Stimulated activated CD4-positive, alpha-beta T cell treated with anti-CD3 and anti-CD28 coated beads, Interleukin-12 subunit alpha, Interleukin-12 subunit beta, amount 100 ng/mL, for 24 hours (primary cell): ENCODE measurements at places on chromosomes 4 and X.

DNA sequence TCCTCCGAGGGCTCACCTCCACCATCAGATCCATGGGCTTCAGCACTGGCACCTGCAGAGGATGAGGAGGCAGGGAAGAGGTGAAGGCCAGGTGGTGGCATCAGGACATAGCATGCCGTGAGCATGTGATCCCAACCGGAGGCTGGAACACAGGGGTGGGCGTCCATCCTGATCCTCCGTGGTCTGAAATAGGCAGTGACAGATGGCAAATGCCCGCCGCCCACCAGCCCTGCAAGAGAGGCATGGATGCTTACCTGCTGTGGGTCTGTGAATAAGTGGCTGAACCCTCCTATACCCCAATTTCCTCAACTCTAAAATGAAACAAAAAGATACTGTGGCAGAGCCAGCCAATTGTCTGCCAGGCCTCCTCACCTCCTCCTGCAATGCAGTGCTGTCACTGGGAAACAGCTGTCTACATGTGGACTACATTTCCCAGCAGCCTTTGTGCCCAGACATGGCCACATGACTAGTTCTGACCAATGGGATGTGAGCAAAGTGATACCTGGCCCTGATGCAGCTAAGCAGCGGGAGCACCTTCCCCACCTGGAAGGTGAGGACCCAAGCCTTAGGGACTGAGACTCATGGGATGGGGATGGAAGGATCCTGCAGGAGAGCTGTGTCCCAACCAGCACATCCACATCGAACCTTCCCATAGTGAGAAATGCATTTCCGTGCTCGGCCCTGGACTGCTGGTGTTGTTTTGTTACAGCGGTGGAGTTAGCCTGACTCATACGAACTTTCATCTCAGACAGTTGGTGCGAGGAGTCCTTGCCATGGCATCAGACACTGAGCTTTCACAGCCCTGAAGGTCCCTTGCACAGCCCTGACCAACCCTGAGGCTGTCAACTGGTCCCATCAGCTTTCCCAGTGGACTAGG is 99.5 kb downstream of the PPP2R2C start:
- no peak for DNase-seq

DNA sequence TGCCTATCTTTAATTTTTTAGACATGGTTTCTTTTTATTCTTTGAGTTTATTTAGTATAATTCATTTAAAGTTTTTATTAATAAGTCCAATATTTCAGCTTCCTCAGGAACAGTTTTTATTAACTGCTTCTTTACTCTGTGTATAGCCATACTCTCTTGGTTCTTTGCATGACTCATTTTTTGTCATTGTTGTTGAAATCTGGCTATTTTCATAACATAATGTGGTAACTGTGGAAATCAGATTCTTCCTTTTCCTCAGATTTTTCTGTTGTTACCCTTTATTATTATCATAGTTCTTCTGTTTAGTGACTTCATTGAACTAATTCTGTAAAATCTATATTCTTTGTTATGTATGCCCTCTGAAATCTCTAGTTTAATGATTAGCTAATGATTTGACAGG is 124.9 kb upstream of the CYSLTR1 start:
- DNase-seq, result no peak

- no peak for DNase-seq
These were observed 36.1 kb upstream of the DOCK11 start for GRCh38 chrX:118459494-118459893.

DNA sequence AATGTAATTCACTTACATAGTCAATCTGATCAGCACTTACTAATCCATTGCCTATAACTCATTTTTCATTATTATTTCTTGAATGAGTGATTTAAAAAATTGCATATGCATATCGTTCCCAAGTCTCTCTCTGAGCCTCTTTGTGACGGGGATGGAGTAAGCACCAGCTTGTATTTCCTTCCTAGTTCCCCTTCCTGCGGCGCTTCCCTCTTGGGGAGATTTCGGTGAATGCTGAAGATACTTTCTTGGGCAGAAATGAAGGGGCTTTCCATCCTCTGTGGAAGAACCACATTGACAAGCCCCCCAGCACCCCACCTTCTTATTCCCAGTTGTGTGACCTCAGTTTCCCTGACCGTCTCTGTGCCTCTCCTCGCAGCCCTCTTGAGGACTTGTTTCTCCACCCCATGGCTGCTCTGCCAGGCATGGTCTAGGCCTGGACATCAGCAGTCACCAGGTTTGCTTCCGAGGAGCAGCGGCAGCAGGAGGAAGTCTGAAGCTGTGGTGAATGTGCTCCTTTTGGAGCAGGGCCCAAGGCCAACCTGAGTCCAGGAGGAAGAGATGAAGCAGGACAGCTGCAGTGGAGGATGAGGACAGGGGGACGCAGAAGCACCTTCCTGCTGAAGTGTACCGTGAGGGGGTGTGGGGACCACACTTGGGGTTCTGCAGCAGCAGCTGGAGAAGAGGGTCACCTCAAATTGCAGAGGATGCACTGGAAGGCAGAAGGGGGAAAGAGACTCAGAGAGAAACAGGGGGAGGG is 124.9 kb downstream of the IRF2 start:
- no peak for DNase-seq

DNA sequence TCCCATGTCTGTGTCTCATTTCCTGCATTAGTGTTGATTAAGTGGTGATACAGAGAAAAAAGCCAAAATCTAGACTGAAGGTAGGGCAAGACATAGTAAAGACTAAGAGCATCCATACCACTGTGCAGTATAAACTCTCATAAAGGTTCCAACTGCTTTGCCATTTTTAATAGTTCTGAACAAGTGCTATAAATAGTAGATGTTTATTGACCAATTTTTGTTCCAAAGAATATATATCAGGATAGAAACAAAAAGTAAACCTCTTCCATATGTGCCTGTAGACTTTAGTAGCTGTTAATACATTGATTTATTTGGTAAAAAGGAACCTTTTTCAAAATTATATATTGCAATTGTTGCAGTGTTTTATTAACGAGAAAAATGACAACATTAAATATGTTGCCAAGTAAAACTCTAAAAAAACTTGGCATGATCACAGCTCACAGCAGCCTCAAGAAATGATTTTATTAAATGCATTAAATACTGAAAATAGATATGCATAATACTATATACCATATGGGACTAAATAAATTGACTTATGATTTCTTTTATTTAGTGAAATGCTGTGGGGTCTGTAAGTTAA is 22.3 kb upstream of the AASDH start:
- no peak for DNase-seq

- no peak for DNase-seq
These were observed 78.0 kb downstream of the GPC4 start for GRCh38 chrX:133337250-133337649.

DNA sequence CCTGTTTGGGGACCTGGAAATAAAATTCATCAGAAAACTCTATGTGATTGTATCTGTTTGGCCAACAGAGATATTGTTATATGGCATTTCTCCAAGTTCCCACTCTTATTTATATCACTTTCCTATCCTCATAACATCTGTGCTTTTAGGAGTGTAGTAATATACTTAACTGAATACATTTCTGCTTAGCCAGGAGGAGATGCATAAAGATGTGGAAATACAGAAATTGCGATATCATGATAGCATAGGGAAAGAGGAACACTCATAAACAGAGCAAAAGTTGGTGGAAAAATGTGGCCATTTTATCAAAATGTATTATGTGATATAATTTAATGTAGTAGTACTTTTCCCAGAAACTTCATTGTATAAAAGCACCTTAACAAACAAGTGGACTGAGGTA is 46.1 kb upstream of the TSPAN7 start:
- no peak for DNase-seq

- DNase-seq, result no peak
These were observed 108.6 kb downstream of the DHX15 start for GRCh38 chr4:24475756-24476155.

DNA sequence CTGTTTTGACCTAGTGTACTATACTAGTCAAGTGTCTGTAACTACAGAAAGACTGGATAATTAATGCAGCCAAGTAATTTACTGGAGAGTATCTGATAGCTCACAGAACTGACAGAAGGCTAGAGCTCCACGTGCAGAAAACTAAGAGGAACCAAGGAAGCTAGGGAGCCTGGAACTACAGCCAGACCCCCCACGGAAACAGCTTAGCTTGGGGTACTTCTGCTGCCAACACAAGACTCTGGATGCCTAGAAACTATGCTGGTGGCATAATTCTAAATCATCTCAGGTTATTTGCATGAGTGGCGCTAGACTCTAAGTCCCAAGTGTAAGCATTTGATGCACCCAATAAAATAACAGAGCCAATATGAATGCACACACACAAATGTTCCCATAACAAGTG is 26.5 kb downstream of the HUWE1 start:
- no peak for DNase-seq

GRCh38 chrX:154779261-154779660 is 16.6 kb downstream of the DKC1 start:
- DNase-seq, result no peak

- DNase-seq, result peak; percentile 5
These were observed 32.5 kb downstream of the FGFBP1 start for GRCh38 chr4:15906020-15906443.

- no peak for DNase-seq
These were observed 179.0 kb downstream of the SPCS3 start for GRCh38 chr4:176498617-176499256.
